ENCODE measurements at places on chromosomes 12 and 14.

DNA sequence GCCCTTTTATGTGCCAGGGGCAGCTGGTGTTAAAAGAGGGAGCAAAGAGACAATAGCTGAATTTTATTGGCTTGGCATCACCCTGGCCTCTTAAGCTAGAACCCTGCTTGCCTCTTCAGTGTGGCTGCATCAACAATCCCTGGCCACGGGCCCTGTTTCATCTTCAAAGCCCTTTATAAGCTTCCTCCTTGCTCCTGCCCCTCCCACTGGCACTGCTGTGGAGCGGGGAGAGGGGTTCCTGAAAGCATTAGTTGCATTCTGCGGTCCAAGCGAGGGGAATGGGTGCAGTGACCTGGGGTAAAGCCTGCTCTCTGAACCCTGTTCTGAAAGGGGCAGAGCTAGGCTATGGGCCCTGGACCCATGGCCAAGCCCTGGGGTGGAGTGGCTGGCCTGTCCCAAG is 220 bp upstream of the KRT83 start:
- DNase-seq: no peak

- no peak for DNase-seq
These were observed 116.3 kb downstream of the TMTC3 start for GRCh38 chr12:88258396-88258795.

- no peak for DNase-seq
These were observed 1.1 kb downstream of the DCTN2 start for GRCh38 chr12:57545809-57546437.

DNA sequence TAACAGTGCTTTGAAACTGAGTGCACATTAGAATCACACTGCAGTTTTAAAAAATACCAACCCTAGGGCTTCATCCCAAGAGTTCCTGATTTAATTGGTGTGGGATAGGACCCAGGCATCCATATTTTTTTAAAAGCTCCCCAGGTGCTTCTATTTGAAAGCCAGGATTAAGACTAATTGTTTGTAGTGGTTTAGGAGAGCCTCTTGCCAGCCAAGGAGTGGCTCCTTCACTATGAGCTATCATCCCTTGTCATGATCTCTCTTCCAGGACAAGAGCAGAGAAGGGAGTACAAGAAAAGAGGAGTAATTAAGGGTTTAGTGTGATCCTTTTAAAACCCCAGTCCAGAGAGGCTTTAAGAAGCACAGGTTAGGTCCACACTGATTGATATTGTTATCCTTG is 178.0 kb downstream of the CAND1 start:
- DNase-seq: no peak

- no peak for DNase-seq
These were observed 1025.7 kb upstream of the TMEM132C start for GRCh38 chr12:127241072-127241817.

DNA sequence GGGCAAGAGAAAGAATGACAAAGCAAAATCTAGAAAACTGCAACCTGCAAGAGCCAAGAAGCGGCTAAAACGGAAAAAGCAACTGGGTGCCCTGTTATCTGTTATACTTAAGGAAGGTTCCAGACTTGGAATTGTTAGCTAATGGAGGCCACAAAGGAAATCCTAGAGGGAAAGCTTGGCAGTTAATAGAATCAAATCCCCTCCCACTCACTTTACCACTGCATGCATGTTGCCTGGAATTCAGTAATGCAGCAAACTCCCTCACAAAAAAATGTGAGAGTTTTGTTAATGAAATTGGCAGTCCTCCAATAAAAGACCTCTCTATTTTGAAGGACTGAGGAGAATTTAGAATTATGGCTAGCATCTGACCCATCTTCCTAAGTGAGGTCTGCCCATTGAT is 164.2 kb upstream of the SOX5 start:
- DNase-seq: no peak

DNA sequence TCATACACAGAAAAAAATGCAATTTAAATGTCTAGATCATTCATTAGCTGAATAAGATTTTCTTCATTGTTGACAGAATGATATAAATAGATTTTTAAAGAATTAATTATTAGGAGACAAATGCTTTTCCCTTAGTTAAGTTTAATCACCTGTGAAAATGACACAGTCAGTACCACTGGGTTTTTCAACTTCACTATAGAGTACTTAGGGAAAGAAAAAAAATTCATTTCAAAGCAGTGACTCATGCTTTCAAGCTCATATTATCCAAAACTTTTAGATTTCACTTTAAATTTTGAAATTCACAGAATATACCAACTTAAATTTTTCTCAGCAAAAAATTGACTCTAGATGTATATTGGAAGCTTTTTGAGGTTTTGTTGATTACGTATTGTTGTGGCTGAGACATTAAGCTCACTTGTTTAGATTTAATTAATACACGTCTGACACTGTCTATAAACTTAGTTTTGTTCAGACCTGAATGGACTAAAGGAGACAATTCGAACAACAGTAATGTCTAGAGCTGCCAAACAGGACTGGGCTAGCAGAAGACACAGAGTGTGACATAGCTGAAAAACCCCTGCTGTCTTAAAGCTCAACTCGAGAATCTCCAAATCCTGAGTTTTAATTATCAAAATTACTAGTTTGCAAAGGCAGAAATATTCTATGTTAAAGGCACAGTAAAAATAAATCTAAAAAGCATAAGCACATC is 1.6 kb downstream of the MGAT4C start:
- no peak for DNase-seq

- no peak for DNase-seq
These were observed 58.4 kb downstream of the IGF1 start for GRCh38 chr12:102421802-102422583.

- DNase-seq: no peak
These were observed 384.7 kb downstream of the ALG10 start for GRCh38 chr12:34406996-34407300.

DNA sequence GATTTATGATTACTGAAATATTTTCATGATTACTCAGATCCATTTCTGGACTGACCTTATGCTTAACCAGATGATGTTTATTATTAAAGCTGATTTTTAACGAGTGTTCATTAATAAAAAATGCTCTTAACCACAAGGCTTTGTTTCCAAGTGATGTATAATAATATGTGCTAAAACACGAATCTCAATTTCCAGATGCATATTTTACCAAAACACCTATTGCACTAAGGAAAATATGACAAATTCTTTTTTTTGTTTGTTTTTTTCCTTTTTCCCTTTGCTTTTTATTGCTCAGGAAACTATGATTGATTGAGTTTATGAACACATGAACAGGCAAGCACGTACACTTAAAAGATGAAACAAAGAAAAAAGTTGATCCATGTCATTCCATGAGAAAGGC is 16.9 kb upstream of the DUSP6 start:
- no peak for DNase-seq

DNA sequence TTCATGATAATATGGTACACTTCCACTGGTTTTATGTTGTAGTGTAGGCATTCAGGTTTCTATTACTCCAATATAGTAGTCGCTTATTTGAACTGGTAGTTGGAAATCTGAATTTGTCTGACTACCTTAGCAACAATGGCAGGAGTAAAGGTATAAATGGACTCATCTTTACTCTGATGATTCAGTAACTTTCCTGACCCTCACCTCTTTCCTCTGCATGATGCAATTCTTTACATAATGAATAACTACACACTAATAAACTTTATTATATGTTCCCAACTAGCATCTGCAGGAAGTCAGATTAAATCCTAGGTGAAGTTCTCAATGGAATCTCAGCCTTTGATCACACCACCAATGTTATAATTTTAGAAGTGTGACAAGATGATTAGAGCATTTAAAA is 70.5 kb upstream of the ATP2B1 start:
- DNase-seq: no peak

DNA sequence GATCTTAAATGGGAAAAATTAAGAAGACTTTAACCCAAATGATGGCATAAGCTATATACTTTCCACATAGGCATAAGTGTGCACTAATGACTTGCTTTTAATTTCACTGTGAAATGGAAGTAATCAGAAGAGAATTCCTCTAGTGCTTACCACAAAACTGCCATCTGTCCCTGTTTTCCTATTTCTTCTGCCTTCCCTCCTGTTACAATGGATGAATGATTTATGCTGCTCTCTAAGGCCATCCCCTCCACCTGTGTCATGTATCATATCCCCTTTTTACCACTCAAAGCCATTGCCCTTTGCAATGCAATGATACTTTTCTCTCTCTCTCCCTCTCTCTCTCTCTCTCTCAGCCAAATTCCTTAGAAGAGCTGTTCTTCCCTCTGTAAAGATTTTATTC is 109.1 kb downstream of the C12orf50 start:
- no peak for DNase-seq

GRCh38 chr12:93916402-93916801 is 232.0 kb upstream of the PLXNC1 start:
- no peak for DNase-seq

DNA sequence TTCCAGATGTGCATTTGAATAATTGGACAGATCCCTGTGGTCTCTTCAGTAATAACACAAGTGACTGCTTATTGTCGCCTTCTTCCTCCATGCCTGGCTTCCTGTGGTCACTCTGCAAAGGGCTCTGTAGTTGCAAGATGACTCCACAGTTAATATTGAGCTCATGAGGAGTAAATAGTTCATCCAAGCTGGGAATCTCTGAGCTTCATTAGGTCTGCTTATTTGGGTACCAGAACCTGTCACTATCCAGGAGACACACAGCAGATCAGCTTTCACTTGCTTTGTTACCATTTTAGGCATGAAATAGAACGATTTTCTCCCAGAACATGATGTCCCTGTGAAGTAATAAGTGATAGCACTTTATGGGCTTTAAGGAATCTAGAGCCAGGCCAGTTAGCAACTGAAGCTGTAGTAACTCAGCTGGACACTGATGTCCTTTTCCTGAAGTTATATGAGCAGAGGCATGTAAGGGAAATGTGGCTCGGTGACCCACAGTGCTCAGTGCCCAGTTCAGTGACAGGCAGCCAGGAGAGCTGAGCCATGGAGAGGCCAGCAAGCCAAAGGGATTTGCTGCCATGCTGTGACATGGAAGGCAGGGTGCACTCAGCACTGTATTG is 50.1 kb downstream of the CRADD start:
- no peak for DNase-seq

- DNase-seq: peak; percentile 18
These were observed 274.0 kb upstream of the KITLG start for GRCh38 chr12:88854260-88854659.

- no peak for DNase-seq
These were observed 5.7 kb downstream of the ETFRF1 start for GRCh38 chr12:25200703-25201102.

All from SK-MEL-5 (cell line).